ENCODE measurements at places on chromosomes 2 and 18. TPM values are rescaled to one million over a fixed set of nuclear protein-coding genes. Genes with fewer than 3 reads are reported as not detected.

DNA sequence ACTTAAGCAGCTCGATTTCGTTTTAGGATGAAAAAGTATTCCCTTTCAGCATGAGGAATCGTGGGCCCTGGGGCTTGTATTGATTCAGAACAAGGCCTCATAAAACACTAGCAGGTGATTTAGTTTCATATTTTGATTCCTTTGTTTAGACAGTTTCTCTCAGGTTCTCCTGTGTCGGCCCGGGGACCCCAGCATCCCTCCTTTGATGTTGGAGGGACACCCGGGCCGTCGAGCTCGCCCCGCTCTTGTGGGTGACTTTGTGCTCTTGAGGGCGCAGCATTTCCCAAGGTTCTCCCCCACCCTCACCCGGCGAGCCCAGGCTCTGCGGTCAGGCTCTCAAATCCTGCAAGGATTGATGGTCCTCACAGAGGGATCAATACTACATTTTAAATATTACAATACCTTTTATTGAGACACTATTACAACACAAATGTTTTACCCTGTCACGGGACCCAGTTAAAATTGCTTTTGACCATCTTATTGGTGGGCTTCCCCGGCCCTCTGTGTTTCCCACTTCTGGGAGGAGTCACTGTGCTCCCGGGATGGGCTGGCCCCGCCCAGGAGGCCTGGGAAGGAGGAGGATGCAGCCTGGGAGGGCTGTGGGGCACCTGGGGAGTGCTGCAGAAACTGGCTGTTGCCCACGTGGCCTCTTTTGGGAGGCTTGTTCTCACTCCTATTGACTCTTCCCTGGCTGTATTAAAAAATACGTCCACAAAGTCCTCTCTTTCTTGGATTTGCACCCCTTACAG, 222.6 kb downstream of the INSIG2 start:
- H3K4me3 ChIP-seq, result peak overlapping the region; percentile 82
- peaks cover 8% of the 10 kb centered on the region for H3K4me1 ChIP-seq
- peak overlapping the region; percentile 83 for H3K27ac ChIP-seq
- peaks cover 6% of the 10 kb centered on the region for H3K36me3 ChIP-seq
- peak; percentile 86 for DNase-seq

- no peak overlapping the region for H3K4me3 ChIP-seq
- H3K36me3 ChIP-seq, result no peaks in the 10 kb centered on the region
- DNase-seq, result no peak
- H3K27me3 ChIP-seq, result no peaks in the 10 kb centered on the region
Measured at GRCh38 chr18:13572148-13572547, 154.2 kb downstream of the FAM210A start.

DNA sequence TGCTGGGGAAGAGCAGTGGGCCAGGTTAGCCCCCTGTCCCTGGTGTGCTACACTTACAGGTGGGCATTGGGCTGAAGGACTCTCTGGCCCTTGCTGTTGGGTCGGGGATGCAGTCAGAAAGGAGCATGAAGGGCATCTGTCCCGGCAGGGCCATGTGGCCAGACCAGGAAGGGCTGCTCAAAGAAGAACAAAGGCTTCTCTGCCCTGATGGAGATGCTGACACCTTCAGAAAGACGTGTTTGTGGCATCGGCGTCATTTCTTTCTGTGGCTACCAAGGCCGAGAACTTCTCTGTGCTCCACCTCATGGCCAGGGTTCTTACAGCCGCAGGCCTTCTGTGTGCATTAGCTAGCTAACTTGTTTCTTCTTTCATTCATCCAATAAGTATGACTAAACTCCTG, 239.1 kb downstream of the FAM210A start:
- DNase-seq, result no peak
- no peaks in the 10 kb centered on the region for H3K27me3 ChIP-seq
- H3K4me1 ChIP-seq, result peaks cover 6% of the 10 kb centered on the region
- no peak overlapping the region for H3K27ac ChIP-seq
- no peak overlapping the region for H3K4me3 ChIP-seq
- no peaks in the 10 kb centered on the region for H3K36me3 ChIP-seq

GRCh38 chr2:5264361-5264760, 427.8 kb upstream of the SOX11 start:
- no peaks in the 10 kb centered on the region for H3K4me1 ChIP-seq
- no peaks in the 10 kb centered on the region for H3K27me3 ChIP-seq
- no peak for DNase-seq

GRCh38 chr2:30239308-30239985, 8.1 kb downstream of the LBH start:
- DNase-seq, result peak; percentile 84
- H3K27ac ChIP-seq, result no peak overlapping the region
- H3K4me1 ChIP-seq, result no peaks in the 10 kb centered on the region
- peaks cover 12% of the 10 kb centered on the region for H3K36me3 ChIP-seq
- H3K4me3 ChIP-seq, result no peak overlapping the region

DNA sequence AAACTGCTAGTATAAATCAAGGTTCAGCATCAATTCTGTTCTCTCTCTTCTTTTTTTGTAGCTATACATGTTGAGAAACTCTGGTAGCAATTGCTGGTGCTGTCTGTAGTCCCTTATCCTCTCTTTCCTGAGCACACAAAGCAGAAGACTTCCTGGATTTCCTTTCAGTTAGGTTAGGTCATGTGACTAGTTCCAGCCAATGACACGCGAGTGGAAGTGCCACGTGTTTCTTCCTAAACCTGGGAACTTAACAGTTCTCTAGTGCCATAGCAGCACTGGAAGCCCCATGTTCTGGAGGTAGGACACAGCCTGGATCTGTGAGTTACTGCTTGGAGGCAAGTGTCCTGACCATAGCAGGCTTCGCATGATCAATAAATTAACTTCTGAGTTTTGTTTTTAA, 125.9 kb downstream of the PLA2R1 start:
- DNase-seq, result no peak
- no peaks in the 10 kb centered on the region for H3K4me1 ChIP-seq
- no peak overlapping the region for H3K4me3 ChIP-seq
- no peaks in the 10 kb centered on the region for H3K27me3 ChIP-seq

GRCh38 chr2:197548582-197548981, 32.7 kb downstream of the MOB4 start:
- no peaks in the 10 kb centered on the region for H3K4me1 ChIP-seq
- H3K27me3 ChIP-seq, result no peaks in the 10 kb centered on the region
- no peak overlapping the region for H3K27ac ChIP-seq
- DNase-seq, result no peak
- no peak overlapping the region for H3K4me3 ChIP-seq

DNA sequence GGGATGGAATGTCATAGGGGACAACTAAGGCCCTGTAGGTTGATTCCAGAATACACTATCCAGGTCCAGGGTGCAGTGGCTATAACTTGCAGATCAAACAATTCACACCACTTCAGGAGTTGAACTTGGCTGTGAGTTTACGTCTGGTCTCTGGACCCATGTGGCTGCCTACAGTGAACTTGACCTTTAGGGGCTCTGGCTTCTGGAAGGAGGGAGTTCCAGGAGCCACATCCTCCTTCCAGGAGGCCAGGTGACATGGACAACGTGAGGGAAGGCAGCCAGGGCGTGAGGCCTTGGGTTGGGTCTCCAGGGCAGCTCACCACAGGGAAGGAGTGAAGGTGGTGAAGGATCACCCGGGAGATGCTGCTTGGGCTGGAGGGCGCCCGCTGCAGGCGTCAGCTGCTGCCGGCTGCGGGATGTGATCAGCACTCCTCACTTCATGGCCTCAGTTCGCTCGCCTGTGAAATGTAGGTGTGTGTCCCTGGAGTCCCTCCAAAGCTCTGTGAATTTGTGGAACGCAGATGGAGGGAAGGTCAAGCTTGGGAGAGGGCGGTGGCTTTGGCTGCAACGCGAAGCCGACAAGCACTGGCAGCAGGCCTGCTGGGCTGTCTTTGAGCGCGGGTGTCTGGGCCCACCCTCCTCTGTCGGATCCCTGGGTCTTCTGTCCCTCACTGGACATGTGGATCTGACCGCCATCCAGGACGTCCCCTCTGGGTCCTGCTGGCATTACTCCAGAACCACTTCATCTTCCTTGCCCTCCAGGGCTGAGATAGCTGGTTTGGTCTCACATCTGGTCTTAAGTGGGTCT, 146.5 kb downstream of the GLI2 start:
- H3K27ac ChIP-seq, result no peak overlapping the region
- no peaks in the 10 kb centered on the region for H3K27me3 ChIP-seq
- DNase-seq, result no peak
- H3K36me3 ChIP-seq, result peaks cover 2% of the 10 kb centered on the region
- no peaks in the 10 kb centered on the region for H3K4me1 ChIP-seq
- no peak overlapping the region for H3K4me3 ChIP-seq

- H3K27ac ChIP-seq, result no peak overlapping the region
- no peak overlapping the region for H3K4me3 ChIP-seq
- no peaks in the 10 kb centered on the region for H3K27me3 ChIP-seq
- no peak for DNase-seq
- peaks cover 7% of the 10 kb centered on the region for H3K4me1 ChIP-seq
Measured at GRCh38 chr2:42095923-42096408, 48.1 kb downstream of the PKDCC start.

DNA sequence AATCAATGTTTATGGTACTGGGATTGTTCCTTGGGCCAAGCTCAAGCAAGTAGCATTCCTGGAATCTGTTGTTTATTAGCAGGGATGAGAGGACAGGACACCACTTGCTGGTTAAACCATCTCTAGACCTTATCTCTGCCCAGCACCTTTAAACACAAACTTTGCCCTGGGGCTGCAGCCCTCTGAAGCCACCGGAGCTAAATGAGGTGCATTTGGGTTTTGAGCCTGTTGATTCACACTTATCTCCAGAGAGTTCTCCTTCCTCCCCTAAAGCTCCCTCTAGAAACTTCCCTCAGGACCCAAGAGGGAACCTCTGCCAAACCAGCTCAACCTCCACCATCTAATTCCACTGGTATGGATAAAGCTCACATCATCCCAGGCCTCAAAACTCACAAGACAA, 94.8 kb upstream of the EPAS1 start:
- no peak for DNase-seq
- H3K4me1 ChIP-seq, result no peaks in the 10 kb centered on the region
- no peaks in the 10 kb centered on the region for H3K36me3 ChIP-seq
- H3K27ac ChIP-seq, result no peak overlapping the region
- no peak overlapping the region for H3K4me3 ChIP-seq

- no peak overlapping the region for H3K4me3 ChIP-seq
- no peaks in the 10 kb centered on the region for H3K36me3 ChIP-seq
- H3K4me1 ChIP-seq, result peaks cover 2% of the 10 kb centered on the region
- H3K27me3 ChIP-seq, result no peaks in the 10 kb centered on the region
- no peak overlapping the region for H3K27ac ChIP-seq
- no peak for DNase-seq
Measured at GRCh38 chr2:163601377-163601776, 134.4 kb downstream of the FIGN start.

DNA sequence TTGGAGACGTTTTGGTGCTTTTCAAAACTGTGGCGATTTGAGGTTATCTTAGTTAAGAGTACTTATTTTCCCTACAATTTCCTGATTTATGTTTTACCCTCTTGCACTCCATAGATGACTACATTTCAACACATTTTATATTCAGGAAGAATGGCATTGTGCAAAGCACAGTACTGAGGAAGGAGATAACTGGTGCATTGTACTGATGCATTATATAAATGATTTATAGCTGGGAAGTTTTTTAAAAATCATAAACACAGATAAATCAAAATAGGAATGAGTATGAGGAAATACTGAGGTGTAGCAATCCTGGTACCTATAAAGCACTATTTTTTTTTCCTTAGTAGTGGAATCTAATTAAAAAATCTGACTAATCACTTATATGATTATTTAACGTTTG, 5.6 kb downstream of the REL start:
- no peaks in the 10 kb centered on the region for H3K4me1 ChIP-seq
- H3K4me3 ChIP-seq, result no peak overlapping the region
- no peaks in the 10 kb centered on the region for H3K27me3 ChIP-seq
- H3K27ac ChIP-seq, result no peak overlapping the region

- H3K27ac ChIP-seq, result no peak overlapping the region
- H3K4me3 ChIP-seq, result no peak overlapping the region
- no peaks in the 10 kb centered on the region for H3K27me3 ChIP-seq
Measured at GRCh38 chr2:25421820-25422411, 80.2 kb upstream of the DNMT3A start.

GRCh38 chr2:71157124-71157793, 26.8 kb downstream of the MPHOSPH10 start:
- no peaks in the 10 kb centered on the region for H3K36me3 ChIP-seq
- H3K27me3 ChIP-seq, result no peaks in the 10 kb centered on the region
- peak; percentile 82 for DNase-seq
- H3K4me1 ChIP-seq, result no peaks in the 10 kb centered on the region

DNA sequence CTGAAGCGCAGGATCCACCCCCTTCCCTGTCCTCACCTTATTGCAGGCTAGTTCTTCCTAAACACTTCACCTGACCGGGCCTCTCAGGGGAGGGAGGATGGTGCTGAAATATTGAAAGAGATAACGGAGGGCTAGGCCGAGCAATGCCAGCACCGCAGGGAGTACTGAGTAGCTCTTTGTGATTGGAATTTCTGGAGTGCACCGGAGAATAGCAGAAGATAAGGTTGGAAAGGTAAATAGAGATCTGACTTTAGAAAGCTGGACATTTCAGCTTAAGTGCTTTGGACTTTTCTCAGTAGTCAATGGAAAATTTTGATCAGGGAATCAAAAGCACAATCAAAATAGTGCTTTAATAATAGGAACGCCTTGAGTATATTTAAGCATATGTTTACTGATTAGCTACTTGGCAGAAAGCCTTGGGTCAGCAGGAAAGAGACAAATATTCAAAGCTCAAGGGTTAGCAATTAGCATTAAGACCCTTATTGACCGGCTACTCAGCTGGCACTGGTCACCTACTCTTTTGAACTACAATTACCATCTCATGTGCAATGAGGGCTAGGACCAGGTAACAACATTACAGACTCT, 142.9 kb upstream of the NDUFV2 start:
- peaks cover 8% of the 10 kb centered on the region for H3K4me1 ChIP-seq
- no peak for DNase-seq
- H3K36me3 ChIP-seq, result no peaks in the 10 kb centered on the region
- no peak overlapping the region for H3K4me3 ChIP-seq

- no peak overlapping the region for H3K4me3 ChIP-seq
- H3K27me3 ChIP-seq, result no peaks in the 10 kb centered on the region
- H3K4me1 ChIP-seq, result no peaks in the 10 kb centered on the region
- no peak overlapping the region for H3K27ac ChIP-seq
- no peak for DNase-seq
Measured at GRCh38 chr18:72086421-72086820, 457.7 kb downstream of the CBLN2 start.

GRCh38 chr2:3112131-3112530, 265.5 kb downstream of the EIPR1 start:
- H3K4me3 ChIP-seq, result no peak overlapping the region
- no peaks in the 10 kb centered on the region for H3K27me3 ChIP-seq
- no peak for DNase-seq
- H3K36me3 ChIP-seq, result no peaks in the 10 kb centered on the region
- no peak overlapping the region for H3K27ac ChIP-seq
- H3K4me1 ChIP-seq, result no peaks in the 10 kb centered on the region

GRCh38 chr2:237259201-237259600, 154.8 kb downstream of the COL6A3 start:
- H3K27ac ChIP-seq, result no peak overlapping the region
- no peaks in the 10 kb centered on the region for H3K36me3 ChIP-seq
- no peaks in the 10 kb centered on the region for H3K27me3 ChIP-seq
- DNase-seq, result no peak

Gene GKN1
- not detected for total RNA-seq

Gene ACMSD
- not detected for total RNA-seq

Gene SLC39A6
- 33.9 TPM for total RNA-seq

Gene GCG
- total RNA-seq, result not detected

Gene ZNF516
- total RNA-seq, result 22.6 TPM

Gene MAP2
- total RNA-seq, result 0.87 TPM

Gene SLC4A5
- total RNA-seq, result 0.50 TPM

Gene LCT
- total RNA-seq, result 0.04 TPM

Gene TNFAIP6
- total RNA-seq, result 0.81 TPM

Gene RAX
- total RNA-seq, result 0.37 TPM

Gene KIAA1328
- 5.8 TPM for total RNA-seq

Gene RFTN2
- total RNA-seq, result 0.28 TPM
